ENCODE measurements at places on chromosomes 5 and 9.

GRCh38 chr9:79877943-79878602, 306.3 kb downstream of the TLE4 start:
- no peak for DNase-seq

DNA sequence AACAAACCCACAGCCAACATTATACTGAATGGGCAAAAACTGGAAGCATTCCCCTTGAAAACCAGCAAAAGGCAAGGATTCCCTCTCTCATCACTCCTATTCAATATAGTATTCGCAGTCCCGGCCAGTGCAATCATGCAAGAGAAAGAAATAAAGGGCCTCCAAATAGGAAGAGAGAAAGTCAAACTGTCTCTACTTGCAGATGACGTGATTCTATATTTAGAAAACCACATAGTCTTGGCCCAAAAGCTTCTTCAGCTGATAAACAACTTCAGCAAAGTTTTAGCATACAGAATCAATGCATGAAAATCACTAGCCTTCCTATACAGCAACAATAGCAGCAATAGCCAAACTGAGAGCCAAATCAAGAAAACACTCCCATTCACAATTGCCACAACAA, 333.7 kb upstream of the EDIL3 start:
- no peak for DNase-seq

- DNase-seq = no peak
Observed at GRCh38 chr5:150254774-150255173, 34.8 kb downstream of the CAMK2A start.

DNA sequence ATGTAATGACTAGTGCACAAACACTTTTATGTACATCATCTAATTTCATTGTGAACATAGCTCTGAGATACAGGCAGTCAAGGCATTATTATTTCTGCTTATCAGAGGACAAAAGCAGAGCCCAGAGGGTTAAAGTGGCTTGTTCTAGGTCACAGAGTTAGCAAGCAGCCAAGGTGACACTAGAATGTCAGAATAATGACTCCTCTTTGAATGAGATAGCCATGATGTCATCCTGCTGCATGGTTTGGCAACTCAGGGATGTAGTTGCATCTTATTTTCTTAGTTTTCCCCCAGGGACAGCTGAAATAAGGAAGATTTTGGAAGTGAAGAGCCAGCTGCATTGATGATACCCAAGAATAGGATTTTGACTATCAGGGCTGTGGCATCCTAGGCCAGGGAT, 54.4 kb downstream of the KCNV2 start:
- no peak for DNase-seq

DNA sequence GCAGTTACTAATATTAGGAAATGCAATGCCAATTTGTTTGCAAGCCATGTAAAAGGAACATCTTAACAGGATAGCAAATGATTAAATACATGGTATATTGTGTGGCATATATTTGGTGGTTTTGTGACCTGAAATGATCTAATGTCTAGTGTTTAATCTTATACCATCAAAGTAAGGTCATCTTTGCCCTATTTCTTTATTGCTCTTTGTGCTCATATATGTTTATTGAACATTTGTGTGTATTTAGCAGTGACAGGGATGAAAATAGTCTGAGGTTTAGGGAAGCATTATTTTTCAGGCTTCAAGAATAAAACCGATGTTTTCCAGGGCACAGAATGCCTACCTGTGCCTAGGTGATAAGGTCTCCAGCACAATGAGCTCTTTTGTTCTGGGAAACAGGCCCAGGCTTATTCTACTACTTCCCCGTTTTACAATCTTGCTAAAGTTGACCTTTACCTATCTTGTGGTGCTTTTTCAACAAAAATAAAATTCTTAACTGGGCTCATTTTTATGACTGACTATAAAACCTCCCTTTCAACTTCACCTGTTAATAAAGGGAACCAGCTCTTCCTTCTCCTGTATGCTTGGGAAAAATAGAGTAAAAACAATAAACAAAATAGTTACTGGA, 105.6 kb upstream of the ANKH start:
- no peak for DNase-seq

DNA sequence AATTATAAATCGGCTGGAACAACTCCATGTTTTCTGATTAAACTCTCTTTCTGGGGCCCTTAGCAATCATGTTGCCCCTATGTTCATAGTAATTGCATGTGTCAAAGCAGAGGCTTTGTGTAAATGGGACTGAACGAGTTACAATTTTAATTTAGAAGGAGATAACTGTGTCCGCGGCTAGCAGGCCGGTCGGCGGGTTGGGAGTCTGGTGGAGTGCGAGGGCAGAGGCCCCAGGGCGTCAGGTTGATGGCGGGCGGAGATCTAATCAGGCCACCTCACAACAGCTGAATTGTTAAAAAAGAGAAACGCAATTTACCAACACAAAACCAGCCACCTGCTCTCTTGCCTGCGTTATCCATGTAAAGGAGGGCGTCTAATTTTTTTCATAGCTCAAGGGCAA, 134.9 kb upstream of the LPCAT1 start:
- no peak for DNase-seq

GRCh38 chr5:54887663-54888062, 97.7 kb downstream of the ESM1 start:
- DNase-seq = no peak

DNA sequence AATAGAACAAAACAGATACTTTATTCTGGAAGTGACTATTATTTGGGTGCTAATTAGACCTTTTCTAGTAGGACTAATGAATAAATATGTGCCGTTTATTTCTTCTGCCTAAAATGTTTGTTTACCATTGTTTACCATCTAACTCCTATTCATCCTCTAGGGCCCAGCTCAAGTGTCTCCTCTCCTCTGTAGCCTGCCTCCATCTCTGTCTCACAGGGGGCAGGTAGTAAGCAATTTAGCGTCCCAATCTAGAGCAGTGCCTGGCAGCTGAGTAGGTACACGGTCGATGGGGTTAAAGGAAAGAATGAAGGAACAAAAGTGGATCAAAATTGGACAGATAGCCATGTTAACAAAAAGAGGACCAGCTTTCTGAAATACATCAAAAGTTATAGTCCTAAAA, 230.9 kb downstream of the SLF1 start:
- DNase-seq = no peak

DNA sequence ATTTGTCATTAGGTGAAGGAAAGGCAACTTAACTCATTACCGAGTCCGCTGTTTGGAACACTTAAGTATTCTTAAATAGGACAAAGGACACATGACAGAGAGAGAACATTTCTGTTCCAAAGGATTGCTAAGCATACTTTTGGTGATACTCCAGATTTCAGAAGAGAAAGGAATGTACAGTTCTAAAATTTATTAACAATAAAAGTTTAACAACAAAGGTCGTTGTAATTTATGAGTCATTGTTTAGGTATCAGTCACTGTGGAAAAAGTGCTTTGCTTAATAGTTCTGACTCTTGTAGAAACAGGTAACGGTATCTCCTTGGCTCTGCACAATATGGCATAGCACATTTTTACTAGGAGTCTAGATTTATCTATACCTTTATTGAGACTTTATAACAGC, 36.3 kb upstream of the PAM start:
- DNase-seq = no peak

DNA sequence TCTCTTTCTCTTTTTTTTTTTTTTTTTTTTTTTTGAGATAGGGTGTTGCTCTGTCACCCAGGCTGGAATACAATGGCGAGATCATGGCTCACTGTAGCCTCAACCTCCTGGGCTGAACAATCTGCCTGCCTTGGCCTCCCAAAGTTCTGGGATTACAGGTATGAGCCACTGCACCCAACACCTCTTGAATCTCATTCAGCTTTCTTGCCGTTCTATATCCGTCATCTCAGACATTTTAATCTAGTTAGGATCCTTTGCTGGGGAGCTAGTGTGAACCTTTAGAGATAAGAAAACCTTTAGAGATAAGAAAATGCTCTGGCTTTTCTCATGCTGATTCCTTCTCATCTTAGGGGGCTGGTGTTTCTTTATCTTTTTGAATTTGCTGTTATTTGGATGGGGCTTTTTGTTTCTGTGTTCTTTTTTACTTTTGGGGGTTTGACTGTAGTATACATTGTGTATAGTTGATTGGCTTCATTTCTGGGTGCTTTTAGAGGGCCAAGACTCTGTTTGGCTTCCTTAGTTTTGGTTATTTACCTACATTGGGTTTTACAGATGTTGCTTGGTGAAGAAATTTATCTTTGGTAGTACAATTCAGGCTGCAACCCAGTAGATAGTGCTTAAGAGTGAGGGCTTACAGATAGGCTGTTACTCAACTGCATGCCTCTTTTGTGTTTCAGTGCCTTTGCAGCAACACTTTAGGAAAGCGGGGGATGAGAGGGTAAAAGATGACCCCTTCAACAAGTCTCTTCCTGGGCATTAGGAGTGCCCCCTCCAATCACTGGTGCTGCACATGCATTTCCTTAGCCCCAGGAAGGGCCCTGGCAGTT, 41.9 kb upstream of the SLC36A1 start:
- no peak for DNase-seq

- no peak for DNase-seq
Observed at GRCh38 chr9:127794001-127794791, 8.4 kb downstream of the CDK9 start.

DNA sequence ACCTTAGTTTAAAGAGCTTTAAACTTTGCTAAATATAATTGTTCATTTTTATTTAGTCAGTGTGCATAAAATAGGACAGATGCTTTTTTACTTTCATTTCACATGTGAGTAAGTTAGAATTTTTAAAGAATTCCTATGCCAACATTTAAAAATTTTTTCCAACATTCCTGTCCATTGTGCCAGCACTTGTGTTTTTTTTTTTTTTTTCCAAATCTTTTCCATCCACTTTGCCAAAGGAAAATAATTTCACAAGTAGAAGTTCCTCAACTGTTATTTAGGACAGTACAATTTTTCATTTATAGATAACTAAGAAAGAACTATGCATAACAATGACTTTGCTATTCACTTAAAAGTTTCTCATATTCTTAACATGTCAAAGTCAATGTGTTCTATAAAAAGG, 189.5 kb downstream of the ADAMTS6 start:
- DNase-seq = no peak

GRCh38 chr5:98796197-98796972, 22.9 kb downstream of the RGMB start:
- DNase-seq = peak; percentile 2

- no peak for DNase-seq
Observed at GRCh38 chr9:15531380-15531779, 20.6 kb upstream of the PSIP1 start.

DNA sequence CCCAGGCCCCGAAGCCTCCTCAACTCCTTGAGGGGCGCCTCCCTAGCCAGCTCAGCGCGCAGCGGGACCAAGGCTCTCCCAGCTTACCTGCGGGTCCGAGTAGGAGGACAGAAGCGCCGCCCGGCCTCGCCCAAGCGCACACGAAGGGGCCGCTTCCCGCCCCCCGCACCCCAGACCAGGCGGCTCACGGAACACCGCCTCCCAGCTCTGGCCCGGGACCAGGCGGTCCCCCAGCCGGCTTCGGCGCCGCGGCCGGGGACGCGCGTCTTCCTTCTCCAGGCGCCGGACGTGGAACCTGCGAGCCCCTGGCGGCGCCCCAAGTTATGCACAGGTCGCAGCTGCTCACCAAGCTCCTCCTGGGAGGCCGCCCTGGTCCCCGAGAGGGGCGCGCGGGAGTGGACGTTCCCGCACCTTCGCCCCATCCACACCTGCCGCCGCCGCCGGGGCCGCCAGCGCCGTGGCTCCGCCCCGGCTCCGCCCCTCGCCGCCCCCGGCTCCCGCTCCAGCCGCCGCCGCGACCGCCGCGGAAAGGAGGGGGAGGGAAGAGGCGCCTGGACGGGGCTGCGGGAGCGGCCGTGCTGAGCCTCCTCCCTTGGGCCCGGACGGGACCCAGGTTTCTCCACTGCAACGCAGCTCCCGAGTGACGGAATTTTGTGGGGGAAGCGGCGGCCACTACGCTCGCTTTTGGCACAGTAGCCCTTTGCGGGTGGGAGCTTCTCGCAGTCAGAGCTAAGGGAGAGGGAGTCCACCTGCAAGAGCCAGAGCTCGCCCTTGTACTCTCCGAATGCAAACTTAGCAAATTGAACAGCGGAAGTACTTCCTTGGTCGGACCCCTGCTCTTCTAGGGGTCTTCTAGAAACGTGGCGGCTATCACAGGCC, 77.5 kb upstream of the IFNE start:
- peak; percentile 46 for DNase-seq
